Cortex of kidney (tissue), 1 donor: ENCODE measurements at places on chromosomes 12 and 14.

GRCh38 chr14:88340357-88340756 is 17.3 kb upstream of the KCNK10 start:
- no peak for DNase-seq

DNA sequence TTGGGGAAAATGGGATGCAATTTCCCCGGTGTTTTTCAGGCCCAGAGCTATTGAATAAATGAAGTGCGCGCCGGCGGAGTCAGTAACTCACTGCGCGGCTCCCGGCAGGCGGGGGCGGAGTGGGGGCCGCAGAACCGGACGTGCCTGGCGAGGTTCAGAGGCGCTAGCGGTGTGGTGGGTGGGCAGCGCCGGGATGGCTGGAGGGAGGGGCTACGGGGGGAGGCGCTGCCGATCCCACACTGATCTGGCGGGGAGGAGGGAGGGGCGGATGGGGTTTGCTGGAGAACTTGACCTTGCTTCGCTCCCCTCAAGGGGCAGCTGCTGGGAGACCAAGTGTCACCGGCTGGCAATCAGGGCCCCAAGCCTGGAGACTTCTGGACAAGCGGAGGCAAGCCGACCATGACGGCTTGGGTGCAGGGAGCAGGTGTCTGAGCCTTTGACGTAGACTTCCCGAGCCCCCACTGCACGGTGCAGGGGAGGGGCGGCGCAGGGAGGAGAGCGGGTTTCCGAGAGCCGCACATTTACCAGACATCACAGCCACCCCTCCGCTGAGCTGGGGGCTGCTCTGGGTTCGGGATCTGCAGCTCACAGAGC is 174.1 kb upstream of the RTL1 start:
- DNase-seq, result no peak

DNA sequence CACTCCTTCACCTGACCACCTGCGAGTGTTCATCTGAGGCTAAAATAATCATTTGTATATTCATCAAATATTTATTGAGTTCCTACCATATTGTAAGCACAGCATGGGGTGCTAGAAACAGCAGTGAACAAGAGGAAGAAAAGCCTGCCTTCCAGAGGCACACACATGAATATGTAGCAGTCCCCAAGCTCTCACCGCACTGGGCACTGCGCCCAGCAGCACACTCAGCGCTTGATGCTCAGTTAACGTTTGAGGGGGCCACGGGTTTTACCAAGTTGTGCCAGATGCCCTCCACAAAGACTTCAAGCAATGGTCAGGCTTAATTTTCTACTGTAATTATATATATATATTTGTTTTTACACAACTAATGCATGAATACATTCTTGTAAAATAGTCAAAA is 52.0 kb downstream of the HELB start:
- no peak for DNase-seq

GRCh38 chr12:28574746-28575592 is 384.7 kb downstream of the CCDC91 start:
- no peak for DNase-seq

- no peak for DNase-seq
These were observed 11.5 kb downstream of the COL2A1 start for GRCh38 chr12:47992776-47993175.

DNA sequence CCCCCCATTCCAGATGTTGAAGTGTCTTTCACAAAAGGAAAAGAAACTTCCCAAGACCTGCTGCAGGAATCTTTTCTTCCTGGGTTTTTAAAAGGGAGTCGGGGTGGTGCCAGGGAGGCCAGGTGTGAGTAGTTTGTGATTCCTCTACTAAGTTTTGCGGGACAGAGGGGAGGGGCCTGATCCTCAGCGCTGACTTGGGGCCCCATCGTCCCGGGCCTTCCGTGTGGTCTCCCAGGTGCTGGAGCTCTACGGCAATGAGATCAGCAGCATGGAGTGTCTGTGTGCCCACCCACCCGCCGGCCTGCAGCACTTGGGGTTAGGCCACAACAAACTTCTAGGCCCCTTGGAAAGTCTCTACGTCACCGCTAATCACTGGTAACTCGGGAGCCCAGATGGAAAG is 4.5 kb downstream of the LRRC43 start:
- no peak for DNase-seq

- DNase-seq, result no peak
These were observed 298.4 kb downstream of the SYT1 start for GRCh38 chr12:79162948-79163347.

DNA sequence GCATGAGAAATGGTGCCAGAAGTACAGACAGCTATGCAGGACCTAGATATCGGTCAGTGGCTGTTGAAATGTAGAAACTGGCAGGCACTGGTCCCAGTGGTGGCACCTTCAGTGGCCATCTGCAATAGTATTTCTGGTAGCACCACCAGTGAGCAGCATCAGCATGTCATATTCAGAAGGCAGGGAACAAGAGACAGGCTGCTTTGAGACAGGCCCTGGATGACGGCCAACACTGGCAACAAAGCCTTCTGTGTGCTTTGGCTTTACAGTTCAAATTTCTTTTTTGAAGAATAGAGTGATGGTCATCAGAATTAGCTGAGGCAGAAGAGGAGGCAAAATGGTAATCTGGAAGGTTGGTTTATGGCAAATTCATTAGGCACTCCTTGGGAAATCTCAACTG is 273.4 kb upstream of the SLC16A7 start:
- DNase-seq, result no peak

GRCh38 chr12:40236357-40236850 is 11.6 kb downstream of the LRRK2 start:
- no peak for DNase-seq

- no peak for DNase-seq
These were observed 115.5 kb upstream of the PARP11 start for GRCh38 chr12:3988519-3989217.

DNA sequence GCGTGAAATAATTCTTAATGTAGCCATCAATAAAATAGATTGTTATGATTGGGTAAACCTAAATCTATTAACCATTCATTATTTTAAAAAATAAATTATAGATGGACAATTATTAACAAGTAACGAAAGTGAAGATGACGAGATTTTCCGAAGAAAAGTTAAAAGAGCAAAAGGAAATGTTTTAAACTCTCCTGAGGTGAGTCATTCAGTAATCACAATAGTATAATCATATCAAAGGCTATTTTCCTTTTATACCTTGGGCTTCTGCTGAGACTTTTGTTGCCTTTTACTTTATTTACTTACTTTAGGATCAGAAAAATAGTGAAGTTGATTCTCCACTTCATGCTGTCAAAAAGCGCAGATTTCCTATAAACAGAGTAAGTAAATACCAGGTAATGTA is 45.6 kb downstream of the FANCM start:
- no peak for DNase-seq

GRCh38 chr12:76449583-76449982 is 101.4 kb upstream of the BBS10 start:
- no peak for DNase-seq

GRCh38 chr14:21712036-21712435 is 38.4 kb upstream of the OR4E1 start:
- DNase-seq, result no peak

DNA sequence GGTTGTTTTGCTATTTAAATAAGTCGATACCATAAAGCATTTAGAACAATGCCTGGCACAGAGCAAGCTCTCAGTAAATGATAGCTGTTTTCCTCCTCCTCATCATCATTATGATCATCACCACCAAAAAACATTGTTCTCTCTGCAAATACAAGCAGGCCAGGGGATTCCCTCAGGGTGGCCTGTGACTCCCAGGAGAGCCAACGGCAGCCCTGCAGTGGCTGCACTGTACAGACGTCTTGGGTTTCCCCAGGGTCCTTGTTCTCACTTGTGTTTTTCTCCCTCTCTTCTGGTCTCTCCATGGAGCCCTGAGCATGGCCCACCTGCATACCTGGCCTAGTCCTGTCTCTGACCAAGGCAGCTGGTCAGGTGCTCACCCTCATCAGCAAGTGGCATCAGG is 290.9 kb upstream of the PWP1 start:
- DNase-seq, result no peak

GRCh38 chr14:85334316-85334715 is 195.6 kb upstream of the FLRT2 start:
- DNase-seq, result no peak

DNA sequence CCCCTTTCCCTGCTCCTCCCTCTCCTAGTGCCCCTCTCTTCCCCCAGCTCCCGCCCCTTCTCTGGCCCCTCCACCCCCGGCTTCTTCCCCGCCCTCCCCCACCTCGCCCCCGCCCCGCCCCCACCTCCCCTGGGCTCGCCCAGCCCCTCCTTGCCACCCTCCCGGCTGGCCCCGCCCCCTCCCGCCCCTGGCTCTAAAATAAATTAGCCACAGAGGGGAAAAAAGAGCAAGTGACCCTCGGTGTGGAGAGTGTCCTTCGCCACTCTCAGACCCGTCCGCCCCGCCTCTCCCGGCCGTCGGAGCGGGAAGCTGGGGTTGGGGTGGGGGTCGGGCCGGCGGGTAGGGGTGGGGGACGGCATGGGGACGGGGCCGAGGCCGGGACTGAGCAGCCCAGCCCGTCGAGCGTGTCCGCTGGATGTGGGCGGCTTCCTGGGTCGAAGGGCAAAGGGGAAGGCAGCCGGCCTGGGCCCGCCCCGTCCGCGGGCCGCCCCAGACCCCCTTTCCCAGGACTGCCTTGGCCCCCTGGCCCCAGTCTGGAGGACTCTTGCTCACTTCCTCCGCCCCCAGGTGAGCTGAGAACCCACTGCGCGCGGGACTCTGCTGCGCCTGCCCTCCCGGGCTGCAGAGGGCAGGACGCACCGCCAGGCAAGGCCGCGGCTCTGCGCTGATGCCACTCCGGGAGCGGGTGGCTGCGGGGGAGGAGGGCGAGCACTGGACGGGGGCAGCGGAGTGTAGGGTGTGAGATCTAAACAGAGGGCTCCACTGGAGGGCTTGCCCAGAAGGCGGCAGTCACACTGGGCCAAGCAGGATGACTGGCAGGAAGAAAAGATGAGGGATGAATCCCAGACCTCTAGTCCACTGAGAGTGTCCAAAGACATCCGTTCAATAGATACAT is 570 bp upstream of the FIGNL2 start:
- DNase-seq, result no peak

DNA sequence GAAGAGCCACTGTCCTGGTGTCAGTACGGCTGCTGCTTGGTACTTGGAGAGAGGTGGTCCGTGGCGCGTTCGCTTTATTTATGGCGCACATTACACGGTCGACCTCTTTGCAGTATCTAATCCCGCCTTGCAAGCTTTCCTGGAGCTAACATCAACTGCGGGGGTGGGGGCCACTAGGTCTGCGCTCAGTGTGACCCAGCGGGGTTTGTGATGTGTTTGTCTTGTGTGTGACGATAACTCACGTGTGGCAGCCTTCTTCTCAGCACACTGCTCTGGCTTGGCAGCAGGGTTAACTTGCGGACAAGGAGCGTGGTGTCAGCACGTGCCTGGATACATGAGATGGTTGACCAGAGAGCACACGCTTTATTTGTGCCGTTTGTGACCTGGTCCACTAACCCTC is 122.2 kb upstream of the RTL1 start:
- no peak for DNase-seq

- DNase-seq, result no peak
These were observed 31.4 kb downstream of the CFAP251 start for GRCh38 chr12:121949648-121950397.

GRCh38 chr12:113158439-113159203 is 9.1 kb downstream of the CFAP73 start:
- no peak for DNase-seq

- no peak for DNase-seq
These were observed 198.1 kb downstream of the DAD1 start for GRCh38 chr14:22390824-22391461.

DNA sequence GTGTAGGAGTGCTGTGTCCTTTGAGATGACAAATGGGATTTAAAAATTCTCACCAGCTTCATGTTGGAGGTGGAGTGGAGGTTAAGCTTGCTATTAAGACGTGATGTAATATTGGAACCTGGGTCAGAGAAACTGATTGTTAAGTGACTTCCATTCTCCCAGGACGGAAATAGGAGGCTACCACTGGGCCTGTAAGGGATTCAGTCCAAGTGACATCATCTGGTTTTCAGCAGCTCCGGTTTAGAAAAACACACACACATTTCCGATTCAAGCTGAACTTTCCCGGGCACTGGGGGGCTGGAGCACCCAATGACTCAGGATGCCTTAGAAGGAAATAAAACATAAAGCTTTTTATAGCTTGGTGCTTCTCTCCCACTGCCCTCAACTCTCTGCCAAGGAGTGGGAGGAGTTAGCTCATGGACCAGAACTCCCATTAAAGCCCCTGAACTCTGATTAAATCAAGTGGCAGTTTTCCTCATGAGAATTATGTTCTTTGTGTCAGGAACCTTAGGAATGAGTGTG is 12.4 kb downstream of the CALM1 start:
- no peak for DNase-seq

- no peak for DNase-seq
These were observed 22.8 kb upstream of the SSPN start for GRCh38 chr12:26172539-26172938.

DNA sequence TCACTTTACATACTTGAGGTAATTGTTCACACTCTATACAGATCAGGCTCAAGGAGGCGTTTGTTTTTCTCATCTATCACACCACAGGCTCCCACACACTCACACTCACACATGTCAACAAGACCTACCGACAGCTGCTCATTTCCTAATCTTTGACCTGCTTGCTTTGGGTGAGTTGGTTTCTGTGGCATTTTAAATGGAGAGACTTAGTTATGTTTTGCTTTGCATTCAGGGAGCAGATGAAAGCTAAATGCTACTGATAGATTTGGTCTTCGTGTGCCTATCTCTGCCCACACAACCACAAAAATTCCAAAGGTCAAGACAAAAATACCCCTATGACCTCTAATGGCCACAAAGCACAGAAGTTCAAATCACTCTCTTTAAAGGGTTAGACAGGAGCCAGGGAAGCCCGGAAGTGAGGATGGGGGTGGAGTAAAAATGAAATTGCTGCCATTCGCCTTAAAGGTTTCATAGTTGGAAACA is 203.5 kb upstream of the G2E3 start:
- no peak for DNase-seq

GRCh38 chr12:76706101-76706500 is 57.8 kb upstream of the ZDHHC17 start:
- no peak for DNase-seq

GRCh38 chr12:79690142-79690637 is 574 bp downstream of the PAWR start:
- DNase-seq, result no peak

DNA sequence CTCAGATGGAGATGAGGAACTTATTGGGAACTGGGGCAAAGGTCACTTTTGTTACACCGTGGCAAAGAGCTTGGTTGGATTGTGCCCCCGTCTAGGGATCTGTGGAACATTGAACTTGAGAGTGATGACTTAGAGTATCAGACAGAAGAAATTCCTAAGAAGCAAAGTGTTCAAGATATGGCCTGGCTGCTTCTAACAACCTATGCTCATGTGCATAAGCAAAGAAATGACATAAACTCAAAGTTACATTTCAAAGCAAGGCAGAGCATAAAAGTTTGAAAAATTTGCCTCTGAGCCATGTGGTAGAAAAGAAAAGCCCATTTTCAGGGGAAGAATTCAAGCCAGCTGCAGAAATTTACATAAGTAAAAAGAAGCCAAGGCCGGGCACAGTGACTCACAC is 21.5 kb upstream of the RAP1B start:
- DNase-seq, result no peak

DNA sequence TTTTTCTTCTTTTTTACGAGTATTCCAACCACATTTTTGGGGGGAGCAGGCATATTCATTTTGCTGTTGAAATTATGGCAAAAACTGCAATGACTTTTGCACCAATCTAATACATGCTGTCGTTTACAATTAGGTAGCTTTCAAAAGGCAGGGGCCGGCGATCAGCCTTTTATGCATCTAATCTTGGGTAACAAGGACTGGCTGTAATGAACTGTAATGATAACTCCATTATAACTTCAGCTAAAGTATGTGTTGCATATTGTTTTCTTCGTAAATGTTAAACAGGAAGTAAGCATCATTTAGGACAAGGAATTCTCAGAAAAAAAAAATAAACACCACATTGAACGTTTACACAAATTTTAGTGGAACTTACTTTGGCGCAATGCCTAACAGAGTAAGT is 30.3 kb upstream of the KLRF1 start:
- no peak for DNase-seq
